Progenitor cell of endocrine pancreas (in vitro differentiated cells): ENCODE measurements at places on chromosomes 2 and 18.

- DNase-seq = no peak
Observed at GRCh38 chr2:206275312-206276055, 1.0 kb downstream of the ZDBF2 start.

DNA sequence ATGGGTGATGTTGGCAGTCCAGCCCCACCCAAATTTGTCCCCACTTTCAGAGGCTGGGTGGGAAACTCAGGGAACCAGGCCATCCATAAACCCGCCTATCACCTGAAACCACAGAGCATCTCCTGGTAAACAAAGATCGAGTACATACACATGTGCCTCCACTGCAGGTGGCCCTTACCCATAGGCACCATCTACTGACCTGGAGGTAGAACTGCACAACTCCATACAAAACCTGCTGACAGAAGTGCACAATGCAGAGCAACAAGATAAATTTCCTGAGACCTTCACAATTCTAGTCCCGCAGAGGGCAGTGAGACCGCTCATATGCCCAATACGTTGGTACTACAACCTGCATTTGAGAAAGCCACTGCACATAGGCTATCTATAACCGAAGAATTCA is 856.3 kb downstream of the SUCLG1 start:
- no peak for DNase-seq

DNA sequence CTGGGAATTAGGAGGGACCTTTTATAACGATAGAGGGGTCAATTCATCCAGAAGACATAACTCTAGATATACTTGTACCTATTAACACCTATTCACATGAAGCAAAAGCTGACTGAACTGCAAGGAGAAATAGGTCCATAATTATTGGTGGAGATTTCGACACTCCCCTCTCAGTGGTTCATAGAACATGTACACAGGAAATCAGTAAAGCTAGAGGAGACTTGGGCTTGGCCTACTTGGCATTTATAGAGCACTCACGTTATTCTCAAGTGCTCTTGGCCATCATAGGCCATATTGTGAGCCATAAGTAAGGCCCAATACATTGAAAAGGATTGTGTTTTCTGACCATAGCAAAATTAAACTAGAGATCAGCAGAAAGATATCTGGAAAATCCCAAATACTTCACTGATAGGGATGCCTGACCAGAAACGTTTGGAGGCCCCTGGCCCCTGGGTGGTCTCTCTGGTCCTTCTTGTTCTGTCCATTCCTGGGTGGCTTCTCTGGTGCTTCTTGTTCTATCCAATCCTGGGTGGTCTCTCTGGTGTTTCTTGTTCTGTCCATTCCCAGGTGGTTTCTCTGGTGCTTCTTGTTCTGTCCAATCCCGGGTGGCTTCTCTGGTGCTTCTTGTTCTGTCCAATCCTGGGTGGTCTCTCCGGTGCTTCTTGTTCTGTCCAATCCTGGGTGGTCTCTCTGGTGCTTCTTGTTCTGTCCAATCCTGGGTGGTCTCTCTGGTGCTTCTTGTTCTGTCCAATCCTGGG is 49.0 kb downstream of the SNED1 start:
- DNase-seq = no peak

DNA sequence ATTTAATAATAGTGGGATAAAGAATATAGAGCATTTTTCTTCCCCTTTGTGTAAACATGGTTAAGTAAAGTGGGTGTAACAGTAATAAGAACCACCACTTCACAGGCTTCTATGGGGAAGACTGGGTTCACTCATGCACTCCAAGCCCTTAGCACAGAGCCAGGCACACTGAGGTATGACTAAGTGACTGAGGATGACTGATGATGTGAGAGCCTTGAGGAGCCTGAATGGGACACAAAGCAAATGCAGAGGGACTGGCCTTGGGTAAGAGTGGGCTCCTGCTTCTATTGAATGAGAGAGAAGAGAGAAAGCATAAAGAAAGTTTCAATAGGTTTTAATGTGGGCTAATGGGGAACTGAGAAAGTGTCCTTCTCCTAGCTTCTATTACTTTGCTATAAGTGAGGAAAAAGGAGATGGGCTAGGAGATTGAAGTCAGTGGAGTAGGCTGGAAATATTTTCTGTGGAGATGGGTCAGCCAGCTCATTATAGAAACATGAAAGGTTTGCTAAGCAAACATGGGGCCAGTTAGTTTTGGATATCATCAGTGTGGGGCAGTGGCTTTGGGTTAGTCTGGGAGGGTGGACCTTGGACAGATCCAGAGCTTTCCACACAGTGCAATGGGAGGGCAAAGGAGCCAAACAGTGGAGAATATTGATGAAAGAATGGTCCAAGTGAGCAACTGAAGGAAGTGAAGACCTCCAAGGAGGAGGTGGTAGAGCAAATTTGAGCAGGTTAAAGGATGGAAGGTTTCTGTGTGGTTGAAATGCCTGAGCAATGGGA is 20.6 kb downstream of the IL1F10 start:
- no peak for DNase-seq

DNA sequence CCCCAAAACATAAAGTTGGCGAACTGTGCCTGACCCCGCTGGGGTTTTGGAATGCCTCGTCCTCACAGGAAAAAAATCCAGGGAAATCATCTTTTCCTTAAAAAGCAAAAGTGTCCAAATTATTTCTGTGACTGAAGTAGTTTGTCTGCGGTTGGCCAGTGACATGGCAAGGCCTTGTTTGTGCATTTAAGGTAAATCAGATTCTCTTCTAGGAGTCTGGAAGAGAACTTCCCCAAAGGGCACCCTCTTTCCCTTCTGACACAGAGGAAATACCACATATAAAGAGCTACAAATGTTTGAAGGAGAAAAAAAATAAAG is 737 bp upstream of the CYB5A start:
- no peak for DNase-seq

DNA sequence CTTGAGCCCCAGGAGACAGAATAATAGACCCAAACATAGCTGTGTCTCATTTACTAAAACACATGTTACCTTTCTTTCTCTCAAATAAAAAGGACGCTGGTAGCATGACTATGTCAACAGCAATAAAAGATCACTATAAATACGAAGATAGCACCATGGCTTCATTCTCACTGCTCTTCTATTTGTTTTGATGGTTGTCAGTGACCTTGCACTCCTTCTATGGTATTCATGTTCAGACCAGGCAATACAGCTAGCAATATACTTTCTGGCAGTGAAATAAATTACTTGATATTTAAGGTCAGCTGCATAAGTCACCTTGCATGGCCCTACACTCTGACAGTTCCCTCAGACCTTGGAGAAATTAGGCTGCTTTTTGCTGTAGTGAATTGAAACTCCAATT is 263.2 kb upstream of the CDH7 start:
- no peak for DNase-seq

DNA sequence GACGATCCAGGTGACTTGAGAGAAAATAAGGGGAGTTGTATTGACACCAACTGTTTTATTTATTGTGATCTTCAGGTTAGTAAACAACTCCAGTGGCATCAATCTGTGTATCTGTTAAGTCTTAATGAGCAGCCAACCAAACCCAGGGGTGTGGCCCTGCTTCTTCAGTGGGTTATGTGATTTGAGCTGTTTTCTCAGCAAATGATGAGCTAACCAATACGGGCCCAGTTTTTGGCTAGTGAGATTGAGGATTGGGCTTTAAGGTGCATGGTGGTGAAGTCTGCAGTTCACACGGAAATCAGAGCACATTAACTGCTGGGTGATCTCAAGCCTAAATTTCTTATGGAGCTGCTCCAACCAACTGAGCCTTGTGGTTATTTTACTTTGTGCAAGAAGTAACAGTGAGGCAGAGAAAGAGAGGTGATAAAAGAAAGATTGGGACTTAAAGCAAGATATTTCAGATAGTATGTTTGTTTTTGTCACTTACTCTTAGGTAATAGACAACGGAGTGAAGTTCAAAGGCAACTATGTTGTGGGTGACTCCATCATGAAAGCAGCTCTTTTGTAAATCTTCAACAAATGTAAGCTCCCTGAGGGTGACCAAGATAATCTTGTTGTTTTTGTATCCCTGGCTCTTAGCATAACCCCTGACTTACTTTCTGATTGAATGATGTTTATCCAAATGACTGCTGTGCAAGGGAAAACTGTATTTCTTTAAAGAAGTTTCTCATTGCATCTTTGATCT is 2.4 kb downstream of the MTCL1 start:
- DNase-seq = no peak

- no peak for DNase-seq
Observed at GRCh38 chr2:6993936-6994335, 76.7 kb downstream of the RNF144A start.

- no peak for DNase-seq
Observed at GRCh38 chr2:154032220-154032619, 160.5 kb downstream of the GALNT13 start.

- DNase-seq = no peak
Observed at GRCh38 chr2:39636306-39636705, 29.4 kb upstream of the TMEM178A start.

DNA sequence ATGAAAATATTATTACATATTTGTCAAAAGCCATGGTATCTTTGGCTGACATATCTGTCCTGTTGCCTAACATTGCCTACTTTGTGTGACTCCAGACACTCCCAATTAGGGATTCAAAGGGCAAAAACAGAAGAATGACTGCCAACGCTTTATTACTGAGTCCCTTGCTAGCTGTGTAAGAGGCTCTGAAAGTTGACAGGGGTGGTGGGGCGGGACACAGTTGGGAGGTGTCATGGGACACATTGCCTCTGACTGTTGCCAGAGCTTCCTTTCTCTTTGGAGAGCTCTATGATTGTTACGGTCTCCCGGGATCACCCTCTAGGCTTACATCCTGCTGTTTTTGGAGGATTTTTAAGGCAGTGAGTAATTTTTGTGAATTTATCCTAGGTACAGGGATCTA is 249.6 kb upstream of the ACVR2A start:
- no peak for DNase-seq

DNA sequence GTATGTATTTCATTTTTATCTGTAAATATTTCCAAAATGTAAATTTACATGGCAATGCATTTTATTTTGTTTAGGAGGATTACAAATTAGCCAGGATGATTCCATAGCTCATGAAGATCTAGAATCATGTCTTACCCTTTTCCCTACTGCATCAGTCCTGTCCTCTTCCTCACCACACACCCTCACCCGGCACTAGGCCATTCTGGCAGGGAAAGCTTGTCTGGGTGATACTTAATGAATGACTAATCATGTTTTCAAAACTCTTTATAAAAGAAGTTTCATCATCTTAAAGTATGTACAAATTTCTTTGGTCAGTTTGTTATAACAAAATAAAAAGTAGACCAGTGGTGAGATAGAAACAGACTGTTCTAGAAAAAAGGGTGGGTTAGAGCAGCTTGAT is 283.3 kb upstream of the VWC2L start:
- no peak for DNase-seq

- DNase-seq = no peak
Observed at GRCh38 chr2:160060297-160060696, 2.1 kb downstream of the PLA2R1 start.

- DNase-seq = no peak
Observed at GRCh38 chr2:58920001-58920400, 678.9 kb upstream of the FANCL start.

- no peak for DNase-seq
Observed at GRCh38 chr2:229952256-229952835, 30.0 kb downstream of the FBXO36 start.

GRCh38 chr18:36494160-36494437 is 196.6 kb downstream of the FHOD3 start:
- no peak for DNase-seq

DNA sequence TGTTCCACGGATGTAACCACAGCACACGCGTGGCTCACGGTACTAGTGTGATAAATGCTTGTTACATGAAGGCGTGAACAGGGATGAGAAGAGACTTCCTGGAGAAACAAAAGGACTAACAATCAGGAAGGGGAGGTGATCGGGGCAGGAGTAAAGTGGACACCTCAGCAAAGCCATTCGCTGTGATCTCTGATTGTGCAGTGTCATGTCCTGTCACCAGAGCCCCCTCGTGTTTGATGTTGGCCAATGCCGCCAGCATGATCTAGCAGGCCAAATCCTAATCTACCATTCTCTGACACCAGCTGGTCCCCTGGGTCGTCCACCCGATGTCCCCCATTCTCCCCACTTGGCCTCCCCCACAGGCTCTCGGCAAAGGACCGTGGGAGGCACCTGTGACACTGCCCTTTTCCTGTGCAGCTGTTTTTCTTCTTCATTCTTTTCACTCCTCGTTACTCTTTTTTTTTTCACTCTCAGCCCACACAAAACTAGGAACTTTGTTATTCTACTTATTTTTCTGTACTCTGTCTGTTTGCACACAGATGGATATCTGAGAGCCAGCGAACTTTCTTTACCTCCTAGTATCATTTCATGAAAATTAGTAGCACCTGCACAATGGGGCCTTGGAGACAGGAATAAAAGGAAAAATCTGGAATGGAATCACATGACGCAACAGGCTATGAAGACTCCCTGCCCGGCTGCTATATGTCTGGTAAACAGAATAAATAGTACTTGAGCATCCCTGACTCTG is 146.8 kb downstream of the TGIF1 start:
- no peak for DNase-seq

- DNase-seq = no peak
Observed at GRCh38 chr18:49206717-49207116, 253.7 kb downstream of the DYM start.

DNA sequence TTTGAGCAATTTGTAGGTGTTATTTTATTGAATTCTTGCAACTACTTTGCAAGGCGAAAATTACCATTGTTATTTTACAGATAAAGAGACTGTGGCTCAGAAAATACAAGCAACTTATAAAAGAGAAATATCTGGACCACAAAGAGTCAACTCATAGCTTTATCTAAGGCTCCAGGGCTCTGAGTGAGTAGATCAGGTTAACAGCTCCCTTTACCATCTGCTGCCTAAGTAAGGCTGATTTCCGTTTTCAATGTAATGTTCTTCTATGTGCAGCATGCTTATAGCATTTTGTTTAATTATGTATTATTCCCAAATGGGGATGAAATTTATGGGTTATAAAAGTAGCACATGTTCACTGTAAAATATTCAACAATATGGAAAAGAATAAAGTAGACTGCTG is 299.1 kb upstream of the TNP1 start:
- no peak for DNase-seq

DNA sequence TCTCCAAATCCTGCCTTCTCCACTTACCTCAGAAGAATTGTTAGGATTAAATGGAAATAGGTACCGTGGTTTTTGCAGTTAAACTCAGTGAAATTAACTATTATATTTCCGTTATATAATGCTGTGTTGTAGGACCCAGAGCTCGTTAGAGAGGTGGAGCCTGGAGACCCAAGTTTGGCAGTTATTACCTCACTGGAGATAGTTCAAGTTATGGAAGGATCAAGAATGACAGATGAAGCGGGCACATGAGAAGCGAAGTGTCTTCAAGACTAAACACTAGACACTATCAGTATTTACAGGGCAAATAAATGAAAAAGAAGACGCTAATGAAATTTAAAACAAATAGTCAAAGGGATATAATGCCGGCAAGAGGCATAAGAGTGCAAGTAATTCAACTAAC is 866 bp downstream of the CWC22 start:
- no peak for DNase-seq

GRCh38 chr2:140711867-140712266 is 1418.9 kb downstream of the LRP1B start:
- no peak for DNase-seq

GRCh38 chr2:56624181-56624580 is 440.4 kb downstream of the CCDC85A start:
- DNase-seq = no peak
